ENCODE measurements at places on chromosomes 2 and 18.

DNA sequence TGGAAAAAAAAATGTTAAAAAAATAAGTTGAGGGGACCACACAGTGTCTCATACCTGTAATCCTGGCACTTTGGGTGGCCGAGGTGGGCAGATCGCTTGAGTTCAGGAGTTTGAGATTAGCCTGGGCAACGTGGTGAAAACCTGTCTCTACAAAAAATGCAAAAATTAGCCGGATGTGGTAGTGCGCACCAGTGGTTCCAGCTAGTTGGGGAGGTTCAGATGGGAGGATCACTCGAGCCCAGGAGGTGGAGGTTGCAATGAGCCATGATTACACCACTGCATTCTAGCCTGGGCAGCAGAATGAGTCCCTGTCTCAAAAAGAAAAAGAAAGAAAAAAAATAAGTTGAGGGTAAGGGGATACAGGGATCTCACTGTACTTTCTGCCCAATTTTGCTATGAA, 6.1 kb upstream of the KYNU start:
- DNase-seq, result no peak

GRCh38 chr2:120344976-120345581, 857 bp upstream of the INHBB start:
- no peak for DNase-seq

- DNase-seq, result no peak
These were observed 33.8 kb downstream of the NPC1 start for GRCh38 chr18:23552505-23552904.

DNA sequence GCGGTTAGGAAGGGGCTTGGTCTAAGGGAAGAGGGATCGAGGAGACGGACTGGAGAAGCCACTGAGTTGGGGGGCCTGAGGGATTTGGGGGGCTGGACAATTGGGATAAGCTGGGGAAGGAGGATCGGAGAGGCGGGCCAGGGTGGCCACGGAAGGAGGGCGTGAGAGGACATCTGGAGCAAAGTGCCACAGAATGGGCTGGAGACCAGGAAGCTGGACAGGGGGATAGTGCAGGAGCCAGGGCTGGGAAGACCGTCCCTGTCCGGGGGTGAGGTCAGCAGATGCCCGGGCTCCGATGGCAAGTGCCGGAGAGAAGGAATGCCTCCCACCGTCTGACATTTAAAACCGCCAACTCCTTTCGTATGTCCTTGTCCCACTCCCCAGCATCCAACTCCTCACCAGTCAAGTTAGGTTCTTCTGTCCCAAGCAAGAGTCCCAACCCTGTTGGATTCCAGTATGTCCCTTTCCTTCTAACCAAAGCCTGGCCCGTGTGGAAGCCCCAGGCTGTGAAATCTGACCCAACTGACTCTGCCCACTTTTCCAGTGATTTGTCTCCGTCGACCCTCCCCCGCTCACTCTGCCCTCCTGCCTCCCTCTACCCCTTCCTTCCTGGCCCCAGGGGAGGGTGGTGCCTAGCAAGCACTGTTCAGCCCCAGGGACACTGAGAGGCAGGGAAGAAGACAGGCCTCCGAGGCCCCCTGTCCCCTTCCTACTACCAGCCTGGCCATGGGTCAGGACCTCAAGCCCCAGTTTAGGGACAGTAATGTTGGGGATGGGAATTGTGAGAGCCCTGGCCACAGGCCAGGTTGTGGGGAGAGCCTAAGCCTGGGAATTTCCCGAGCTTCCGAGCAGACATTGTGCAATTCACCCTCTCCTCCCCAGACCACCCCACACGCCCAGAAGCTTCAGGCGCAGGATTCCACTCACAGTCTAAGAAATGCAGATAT, 31.5 kb upstream of the TMBIM1 start:
- no peak for DNase-seq

GRCh38 chr2:63865159-63865799, 23.6 kb downstream of the UGP2 start:
- DNase-seq, result no peak

DNA sequence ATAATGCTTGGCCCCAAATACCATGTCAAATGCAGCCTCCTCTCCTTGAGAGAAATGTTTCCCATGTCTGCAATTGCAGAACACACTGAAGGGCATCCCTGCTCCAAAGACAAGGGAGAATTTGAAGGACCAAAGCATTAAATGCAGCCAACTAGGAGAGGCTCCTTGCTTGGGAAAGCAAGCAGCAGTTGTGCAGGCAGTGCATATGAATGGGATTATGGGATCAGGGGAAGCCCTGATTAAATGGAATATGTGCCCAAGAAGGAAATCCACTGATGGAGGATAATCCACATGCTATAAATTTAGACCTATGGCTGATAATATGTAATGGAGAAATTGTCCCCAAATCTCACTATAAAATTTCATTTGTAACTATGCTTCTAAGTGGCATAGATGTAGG, 116.1 kb downstream of the NCKAP5 start:
- no peak for DNase-seq

All from activated naive CD4-positive, alpha-beta T cell (primary cell).